ENCODE measurements at places on chromosomes 6 and 20.

- DNase-seq: peak; percentile 35
These were observed 27.2 kb upstream of the SYNJ2 start for GRCh38 chr6:157954150-157955117.

GRCh38 chr6:112781241-112781640 is 434.1 kb downstream of the RFPL4B start:
- DNase-seq: peak; percentile 18

GRCh38 chr6:42696526-42697267 is 25.7 kb downstream of the PRPH2 start:
- DNase-seq: peak; percentile 41

GRCh38 chr6:86148586-86148985 is 505.9 kb upstream of the SYNCRIP start:
- DNase-seq: no peak

- peak; percentile 78 for DNase-seq
These were observed 4.5 kb downstream of the ACSS1 start for GRCh38 chr20:25053255-25054031.

DNA sequence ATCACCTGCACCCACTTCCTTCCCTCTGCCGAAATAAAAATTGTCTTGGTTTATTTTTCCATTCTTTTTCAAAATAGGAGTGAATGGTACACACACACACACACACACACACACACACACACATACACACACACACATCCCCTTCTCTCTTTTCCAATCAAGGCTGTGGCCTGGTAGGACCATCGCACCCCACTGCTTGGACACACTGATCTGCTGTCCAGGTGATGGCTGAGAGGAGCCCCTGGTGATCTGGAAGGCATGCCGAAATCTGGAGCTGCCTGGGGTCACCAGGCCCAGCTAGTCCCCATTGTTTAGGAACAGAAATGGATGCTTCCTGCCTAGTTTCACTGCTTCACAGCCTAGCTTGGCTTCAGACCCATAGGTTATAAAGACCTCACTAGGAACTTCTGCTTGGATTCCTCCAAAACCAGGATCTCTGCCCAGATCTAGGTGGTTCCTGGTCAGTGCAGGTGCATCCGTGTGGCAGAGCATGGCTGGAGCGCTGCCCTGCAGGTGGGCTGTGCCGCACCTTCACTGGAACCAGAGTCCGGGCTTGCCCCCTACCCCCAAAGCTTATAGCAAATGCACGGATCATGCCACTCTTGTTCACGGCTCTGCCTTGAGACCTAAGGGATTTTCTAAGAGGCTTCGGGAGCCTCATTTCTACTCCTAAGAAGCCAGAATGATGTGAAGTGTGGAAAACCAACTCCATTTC is 42.9 kb upstream of the DACT2 start:
- DNase-seq: peak; percentile 7

- no peak for DNase-seq
These were observed 221.3 kb downstream of the CBLN4 start for GRCh38 chr20:55784036-55784435.

DNA sequence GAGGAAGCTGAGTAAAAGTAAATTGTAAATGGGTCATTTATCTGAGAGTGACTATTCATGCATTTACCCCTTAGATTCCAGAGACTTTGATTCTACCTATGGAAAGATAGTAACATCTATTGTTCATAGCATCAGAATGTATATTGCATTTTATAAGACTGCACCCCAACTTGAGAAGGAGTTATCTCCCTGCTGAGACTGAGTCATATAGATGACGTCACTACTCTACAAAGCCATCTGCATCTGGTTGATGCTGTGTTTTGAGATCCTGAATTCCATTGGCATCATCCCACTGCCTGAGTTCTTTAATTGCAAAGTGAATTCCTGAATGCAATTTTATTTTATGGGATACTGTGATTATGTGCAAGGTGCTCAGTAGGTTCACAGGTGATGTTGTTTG is 444.0 kb upstream of the SLC35B3 start:
- no peak for DNase-seq

DNA sequence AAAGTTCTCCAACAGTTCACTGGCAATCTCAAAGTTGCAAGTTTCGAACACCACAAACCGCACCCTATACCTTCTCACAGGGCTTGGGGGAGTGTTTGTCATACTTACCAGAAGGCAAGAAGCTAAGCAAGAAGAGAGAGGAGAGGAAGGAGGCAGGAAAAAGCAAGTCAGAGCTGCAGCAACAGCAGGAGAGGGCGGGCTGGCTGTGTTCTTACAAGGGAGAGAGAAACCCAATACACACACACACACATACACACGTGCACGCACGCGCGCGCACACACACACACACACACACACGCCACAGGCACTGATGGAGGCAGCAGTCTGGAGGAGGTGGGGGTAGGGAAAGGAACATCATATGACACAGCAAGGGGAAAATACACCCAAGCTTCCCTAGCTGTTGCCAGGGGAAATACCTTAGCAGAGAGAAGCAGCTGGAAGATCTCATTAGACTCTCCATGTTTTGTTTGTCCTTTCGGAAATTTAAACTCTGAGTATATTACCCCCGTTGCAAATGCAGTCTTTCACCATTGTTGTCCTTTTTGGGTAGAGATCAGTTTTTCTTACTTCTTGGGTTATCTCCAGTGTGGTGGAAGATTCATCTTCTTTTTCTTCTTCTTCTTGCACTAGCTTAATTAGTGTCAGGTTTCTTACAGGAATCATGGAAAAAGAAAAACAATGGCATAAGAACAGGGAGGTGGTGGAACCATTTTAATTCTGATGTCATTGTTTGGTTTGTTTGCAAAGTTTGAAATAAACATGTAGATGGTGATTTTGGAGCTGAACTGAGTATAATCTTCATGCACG is at the start of gene TXLNB:
Gene TXLNB (minus strand): TSS at position 186 of the 807 bp plus-strand sequence. CDS start 3,099 bp downstream, outside the sequence.
- peak; percentile 83 for DNase-seq

DNA sequence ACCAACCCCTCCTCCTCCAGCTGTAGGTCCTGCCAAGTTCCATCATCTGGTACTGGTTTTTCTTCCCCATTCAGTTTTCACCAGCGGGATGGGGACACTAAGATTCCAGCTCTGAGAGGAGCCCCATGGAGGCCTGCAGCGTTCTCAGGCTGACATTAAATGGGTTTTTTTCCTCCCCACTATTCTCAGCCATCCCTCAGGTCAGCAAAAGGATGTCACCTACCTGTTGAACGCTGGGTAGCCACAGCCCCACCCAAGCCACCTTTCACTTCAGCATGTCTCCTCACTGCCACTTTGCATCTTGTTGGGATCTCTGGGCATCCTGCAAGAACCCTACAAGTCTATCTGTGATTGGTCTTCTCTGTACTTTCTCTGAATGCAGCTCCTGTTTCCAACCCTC is 6.8 kb downstream of the KCNK17 start:
- no peak for DNase-seq

DNA sequence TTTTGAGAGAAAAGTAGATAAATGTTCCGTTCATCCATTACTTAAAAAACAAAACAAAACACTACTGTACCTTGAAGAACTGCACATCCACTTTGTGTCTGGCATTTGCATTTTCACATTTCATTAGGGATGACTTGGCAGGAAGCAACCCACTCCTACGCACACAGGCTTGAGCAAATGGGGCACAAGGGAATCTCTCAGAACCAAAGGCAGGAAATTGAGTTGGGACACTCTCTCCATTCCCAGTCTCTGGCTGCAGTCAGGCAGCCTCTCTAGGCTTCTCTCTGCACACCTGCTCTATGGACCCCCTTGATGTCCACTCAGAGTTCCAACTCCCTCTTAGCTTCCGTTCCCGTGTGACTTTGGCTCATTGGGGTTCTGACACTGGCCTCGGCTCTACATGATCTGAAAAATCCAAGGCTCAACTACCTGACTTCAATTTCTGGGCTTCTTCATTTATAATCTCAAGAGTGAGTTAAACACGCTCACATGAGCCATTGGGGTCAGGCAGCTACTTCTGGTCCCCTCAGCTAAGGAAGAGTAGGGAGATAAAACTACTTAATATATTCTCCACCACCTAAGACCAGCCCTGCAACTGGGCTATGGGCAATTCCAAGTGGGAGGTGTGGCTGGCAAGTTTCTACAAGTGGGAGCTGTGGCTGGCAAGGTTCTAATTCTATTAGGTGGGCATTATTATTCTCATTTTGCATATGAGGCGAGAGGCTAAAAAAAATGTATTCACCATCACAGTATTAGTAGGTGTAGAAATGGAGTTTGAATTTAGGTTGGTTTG is 251.9 kb downstream of the SOD2 start:
- no peak for DNase-seq

- DNase-seq: no peak
These were observed 9.4 kb upstream of the BIRC7 start for GRCh38 chr20:63226042-63226943.

- no peak for DNase-seq
These were observed 310.0 kb downstream of the ESR1 start for GRCh38 chr6:152117156-152118133.
